Hematopoietic multipotent progenitor cell treated with erythropoietin and hydrocortisone succinate and interleukin-3 and kit ligand, for 15 days (in vitro differentiated cells): ENCODE measurements at places on chromosomes 5 and 9.

DNA sequence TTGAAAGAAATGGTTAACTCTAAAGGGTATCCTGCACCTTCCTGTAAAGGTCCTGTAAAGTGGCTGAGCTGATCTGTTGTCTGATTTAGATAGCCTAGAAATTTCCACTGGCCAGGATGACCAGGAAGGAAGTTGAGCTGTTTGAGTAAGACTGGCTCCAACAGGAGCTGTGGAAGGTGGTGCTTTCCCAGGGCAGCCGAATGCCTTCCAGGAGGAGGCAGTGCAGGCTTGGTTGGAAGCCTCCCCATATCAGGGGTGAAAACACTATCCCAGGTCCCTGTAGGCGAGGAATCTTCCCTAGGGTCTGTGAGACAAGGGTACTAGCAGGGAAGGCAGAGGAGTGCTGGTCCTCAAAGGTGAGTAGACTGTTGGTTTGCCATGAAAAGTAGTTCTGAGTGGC is 98.4 kb downstream of the LIX1 start:
- no peak for DNase-seq

DNA sequence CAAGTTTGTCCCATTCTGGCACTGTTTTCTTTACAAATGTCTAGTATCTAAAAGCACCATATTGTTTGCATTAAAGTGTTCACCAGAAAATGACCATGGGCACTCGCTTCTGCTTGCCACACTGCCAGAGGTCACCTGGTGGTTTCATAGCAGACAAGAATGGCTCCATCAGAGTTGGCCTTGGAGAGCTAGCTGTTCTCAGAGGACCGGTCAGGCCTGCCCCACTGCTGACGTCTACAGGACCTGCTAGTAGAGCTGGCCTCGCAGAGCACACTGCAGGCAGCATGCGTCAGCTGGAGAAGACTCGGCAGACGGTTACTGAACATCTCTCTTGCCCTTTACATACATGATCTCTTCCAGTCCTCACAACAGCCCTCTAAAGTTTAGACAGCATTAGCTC is 8.7 kb upstream of the TLX3 start:
- DNase-seq, result no peak

DNA sequence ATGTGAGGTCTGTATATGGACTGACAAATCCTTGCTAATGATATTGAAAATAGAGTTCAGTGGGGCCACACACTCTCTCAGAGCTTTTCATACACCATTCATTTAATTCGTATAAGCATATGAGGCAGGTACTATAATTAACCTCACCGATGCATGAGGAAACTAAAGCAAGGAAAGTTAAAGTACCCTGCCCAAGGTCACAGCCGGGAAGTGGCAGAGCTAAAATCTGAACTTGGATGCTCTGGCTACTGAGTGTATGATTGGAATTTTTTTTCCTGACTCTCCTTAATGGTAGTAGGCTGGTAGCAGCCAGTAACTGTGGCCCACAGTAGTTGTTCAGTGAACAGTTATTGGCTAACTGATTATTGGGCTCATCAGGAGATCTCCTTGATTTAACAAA is 135.3 kb downstream of the NUDT12 start:
- no peak for DNase-seq

- DNase-seq, result no peak
These were observed 576.3 kb downstream of the PDE4D start for GRCh38 chr5:59317023-59317773.

GRCh38 chr5:148209151-148209770 is 6.4 kb downstream of the SPINK6 start:
- no peak for DNase-seq

DNA sequence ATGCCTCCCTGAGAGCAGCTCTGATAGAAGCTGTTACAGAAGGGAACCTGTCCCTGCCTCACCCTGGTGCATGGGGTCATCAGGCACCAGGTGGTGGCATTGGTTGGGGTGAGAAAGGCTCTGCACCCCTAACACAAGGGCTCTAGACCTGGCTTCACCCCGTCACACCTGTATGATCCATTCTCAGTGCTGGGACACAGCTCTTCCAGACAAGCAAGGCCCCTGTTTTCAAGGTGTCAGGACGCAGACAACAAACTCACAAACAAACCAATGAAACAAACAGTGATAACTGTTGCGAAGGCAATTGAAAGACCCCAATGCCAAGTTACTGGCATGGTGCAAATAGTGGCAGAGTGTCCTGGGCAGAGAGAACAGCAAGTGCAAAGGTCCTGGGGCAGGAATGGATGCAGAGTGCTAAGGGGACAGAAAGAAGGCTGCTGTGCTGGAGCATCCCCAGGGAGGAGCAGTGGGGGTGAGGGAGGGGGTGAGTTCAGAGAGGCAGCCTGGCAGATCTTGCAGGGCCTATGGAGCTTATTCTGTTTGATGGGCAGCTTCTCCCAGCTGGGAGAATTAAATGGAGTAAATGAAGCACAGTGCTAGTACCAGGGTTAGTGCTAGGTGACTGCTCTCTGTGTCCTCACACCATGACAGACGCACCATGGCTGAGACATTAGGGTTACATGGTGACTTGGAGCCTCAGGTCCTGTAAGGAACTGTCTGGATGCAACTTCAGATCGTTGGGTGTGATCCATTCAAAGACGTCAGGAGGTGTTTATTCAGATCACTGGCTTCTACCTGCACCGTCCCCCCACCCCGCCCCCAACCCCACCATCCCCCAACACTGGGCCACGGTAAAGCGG is 67.9 kb upstream of the UNC5A start:
- DNase-seq, result no peak

DNA sequence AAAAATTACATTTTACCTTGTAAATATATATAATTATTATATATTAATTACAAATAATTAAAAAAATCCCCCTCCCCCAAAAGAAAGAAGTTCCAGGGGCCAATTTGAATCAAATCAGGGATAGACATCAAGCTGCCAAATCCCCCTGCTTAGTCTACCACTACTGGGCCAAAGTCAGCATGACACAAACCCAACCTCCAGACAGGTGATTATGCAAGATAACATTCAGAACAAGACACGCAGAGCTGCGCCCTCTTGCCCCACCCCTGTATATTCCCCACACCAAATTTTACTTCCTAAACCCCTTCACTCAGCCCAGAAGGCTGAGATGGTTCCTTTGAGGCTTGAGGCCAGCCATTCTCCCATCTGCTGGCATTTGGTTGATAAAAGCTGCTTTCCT is 2059.1 kb upstream of the CDH6 start:
- no peak for DNase-seq

DNA sequence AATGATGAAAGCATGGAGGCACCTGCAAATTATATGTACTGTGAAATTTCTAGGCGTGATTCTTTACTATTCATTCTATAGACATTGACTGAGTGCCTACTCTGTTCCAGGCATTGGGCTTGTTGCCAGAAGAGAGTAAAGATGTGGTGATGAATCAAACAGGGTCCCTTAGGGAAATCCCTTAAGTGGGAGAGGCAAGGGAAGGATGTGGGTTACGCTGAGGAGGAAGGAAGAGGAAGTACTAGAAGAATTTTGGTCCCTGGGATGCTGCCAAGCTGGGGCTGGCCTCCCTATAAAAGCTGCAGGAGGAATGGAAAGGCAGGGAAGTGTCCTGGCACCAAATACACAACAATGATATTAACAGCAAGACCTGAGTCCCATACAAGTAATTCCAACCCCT is 76.7 kb upstream of the SPOCK1 start:
- no peak for DNase-seq

GRCh38 chr5:153157156-153157555 is 333.3 kb upstream of the GRIA1 start:
- DNase-seq, result no peak

DNA sequence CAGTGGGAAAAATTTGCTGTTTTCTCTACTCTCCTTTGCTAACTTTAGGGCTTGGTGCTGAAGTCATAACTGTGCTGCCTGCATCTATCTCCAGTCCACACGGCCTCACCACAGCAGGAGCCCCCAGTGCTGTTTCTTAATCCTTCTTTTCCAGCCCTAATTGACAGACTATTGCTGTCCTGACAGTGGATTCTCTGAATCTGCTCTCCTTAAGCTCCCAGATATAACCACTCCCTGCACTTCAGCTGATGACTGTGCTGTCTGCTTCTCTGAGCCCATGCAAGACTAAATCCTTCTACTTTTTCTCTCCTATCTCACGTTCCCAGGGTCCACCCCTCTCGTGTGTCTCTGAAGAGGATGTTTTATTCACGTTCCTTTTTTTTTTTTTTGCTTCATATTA is 19.7 kb upstream of the GRIA1 start:
- DNase-seq, result no peak
